HepG2 (cell line): ENCODE measurements at places on chromosomes 12 and 14. TPM values are rescaled to one million over a fixed set of nuclear protein-coding genes. Genes with fewer than 3 reads are reported as not detected.

ACVRL1 gene
- not detected in 2 replicates for total RNA-seq

DNA sequence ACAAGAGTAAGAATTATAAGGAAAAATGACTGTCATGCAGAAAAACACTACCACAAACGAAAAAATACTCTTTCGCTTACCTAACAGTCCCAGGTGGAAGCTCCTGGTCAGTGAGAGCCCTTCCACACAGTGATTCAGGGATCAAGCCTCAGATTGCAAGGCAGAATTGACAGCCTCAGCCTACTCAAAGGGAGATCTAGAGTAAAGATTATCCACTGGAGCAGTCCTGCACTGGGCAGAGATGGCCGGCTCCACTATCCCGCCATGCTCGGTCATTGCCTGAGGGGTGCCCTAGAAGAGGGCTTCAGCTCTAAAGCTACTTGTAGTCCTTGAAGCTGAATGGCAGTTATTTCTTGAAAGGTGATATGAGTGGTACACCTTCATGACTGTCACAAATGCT, 174.7 kb downstream of the TTC8 start:
- no peak for DNase-seq
- no peaks in the 10 kb centered on the region for H3K36me3 ChIP-seq
- H3K27me3 ChIP-seq = peaks cover 2% of the 10 kb centered on the region; the same call in 1 of the 2 replicates
- H3K27ac ChIP-seq = no peak overlapping the region
- H3K4me3 ChIP-seq = no peak overlapping the region

GRCh38 chr14:77265561-77266335, 5.3 kb downstream of the NGB start:
- no peak overlapping the region for H3K27ac ChIP-seq
- peaks cover 59% of the 10 kb centered on the region; the same call in 2 of the 3 replicates for H3K27me3 ChIP-seq
- no peak for DNase-seq
- no peaks in the 10 kb centered on the region for H3K4me1 ChIP-seq
- no peaks in the 10 kb centered on the region for H3K36me3 ChIP-seq

DNA sequence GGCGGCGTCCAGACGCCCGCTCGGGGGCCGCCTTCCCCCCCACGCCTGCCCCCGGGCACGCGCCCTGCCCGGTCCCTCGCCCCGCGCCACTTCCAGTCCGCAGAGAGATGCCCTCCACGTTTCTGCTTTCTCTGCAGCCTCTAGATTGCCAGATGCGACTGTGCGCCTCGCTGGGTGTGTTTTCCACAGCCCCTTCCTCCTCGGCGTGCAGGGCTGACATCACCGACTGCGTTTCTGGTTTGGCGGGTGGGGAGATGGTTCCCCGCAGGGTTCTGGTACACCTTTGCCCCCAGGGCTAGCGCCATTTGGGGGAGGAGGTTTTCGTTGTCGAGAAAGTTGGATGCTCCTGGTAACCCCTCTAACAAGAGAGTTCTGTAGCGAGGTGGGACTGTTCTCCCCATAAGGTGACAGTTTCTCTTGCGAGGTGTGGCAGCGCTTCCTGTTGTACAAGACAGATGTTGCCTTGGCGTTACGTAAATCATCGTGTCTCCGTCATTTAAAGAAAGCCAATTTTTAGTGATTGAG, 1.5 kb downstream of the CALM1 start:
- peak overlapping the region; percentile 52 for H3K27ac ChIP-seq
- H3K4me3 ChIP-seq = peak overlapping the region; percentile 95
- peaks cover 16% of the 10 kb centered on the region for H3K36me3 ChIP-seq
- peaks cover 39% of the 10 kb centered on the region for H3K4me1 ChIP-seq
- peaks cover 4% of the 10 kb centered on the region; the same call in 1 of the 3 replicates for H3K27me3 ChIP-seq

- H3K4me1 ChIP-seq = peaks cover 5% of the 10 kb centered on the region
- no peak overlapping the region for H3K4me3 ChIP-seq
- no peak for DNase-seq
These were observed 18.5 kb upstream of the PCNX1 start for GRCh38 chr14:70888681-70889175.

- H3K4me1 ChIP-seq = peaks cover 7% of the 10 kb centered on the region
- H3K36me3 ChIP-seq = peaks cover 69% of the 10 kb centered on the region
- no peak overlapping the region for H3K27ac ChIP-seq
- no peak overlapping the region for H3K4me3 ChIP-seq
- no peaks in the 10 kb centered on the region for H3K27me3 ChIP-seq
These were observed 11.2 kb upstream of the FKBP11 start for GRCh38 chr12:48936379-48936979.
